NCI-H1048 (cell line): ENCODE measurements at places on chromosomes 3 and 15.

DNA sequence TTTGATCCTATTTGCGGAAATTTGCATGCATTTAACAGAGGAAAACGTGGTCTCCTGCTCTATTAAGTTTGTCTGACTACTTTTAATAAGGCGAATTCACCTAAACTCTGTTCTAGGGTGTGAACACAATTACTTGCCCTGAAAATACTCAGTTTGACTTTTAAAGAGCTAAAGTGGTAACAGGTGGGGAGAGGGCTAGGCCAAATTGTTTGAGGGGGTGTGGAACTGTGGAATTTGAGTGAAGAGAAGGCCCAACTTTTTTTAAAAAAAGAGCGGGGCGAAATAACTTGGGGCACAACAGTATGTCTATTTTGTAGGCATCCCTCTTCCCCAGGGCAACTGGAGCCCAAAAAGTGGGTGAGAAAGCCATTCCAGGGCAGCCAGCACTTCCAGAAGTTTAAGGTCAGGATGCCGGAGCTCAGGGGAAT lies 580 bp upstream of the FXR1 start:
- no peak for DNase-seq

- DNase-seq, result no peak
These were observed 70.1 kb downstream of the HMCES start for GRCh38 chr3:129348734-129349133.

- DNase-seq, result no peak
These were observed 6.4 kb upstream of the MGA start for GRCh38 chr15:41653760-41654159.

DNA sequence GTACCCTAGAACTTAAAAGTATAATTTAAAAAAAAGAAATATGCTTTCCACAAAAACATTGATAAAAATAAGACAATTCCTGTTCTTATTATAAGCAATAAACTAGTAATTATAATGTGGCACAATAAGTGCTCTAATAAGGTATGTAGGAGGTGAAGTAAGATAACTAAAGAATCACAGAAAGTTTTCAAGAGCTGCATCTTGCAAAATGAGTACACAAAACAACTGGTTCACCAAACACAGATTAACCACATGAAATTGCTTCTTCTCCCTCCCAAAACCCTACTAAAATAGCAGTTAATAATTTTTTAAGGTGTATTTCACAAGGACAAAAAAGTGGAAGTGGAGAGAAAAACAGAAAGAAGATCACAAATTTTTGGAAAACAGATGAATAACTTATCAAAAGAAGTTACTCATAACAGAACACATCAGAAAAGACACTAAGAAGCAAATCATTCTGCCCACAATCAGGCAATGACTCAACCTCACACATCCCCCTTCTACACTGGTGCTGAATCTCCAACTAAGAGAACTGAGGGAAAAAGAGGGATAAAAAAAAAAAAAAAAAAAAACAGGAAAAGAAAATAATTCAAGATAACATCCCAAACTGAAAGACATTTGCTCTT lies 64.2 kb downstream of the TBC1D5 start:
- DNase-seq, result no peak

DNA sequence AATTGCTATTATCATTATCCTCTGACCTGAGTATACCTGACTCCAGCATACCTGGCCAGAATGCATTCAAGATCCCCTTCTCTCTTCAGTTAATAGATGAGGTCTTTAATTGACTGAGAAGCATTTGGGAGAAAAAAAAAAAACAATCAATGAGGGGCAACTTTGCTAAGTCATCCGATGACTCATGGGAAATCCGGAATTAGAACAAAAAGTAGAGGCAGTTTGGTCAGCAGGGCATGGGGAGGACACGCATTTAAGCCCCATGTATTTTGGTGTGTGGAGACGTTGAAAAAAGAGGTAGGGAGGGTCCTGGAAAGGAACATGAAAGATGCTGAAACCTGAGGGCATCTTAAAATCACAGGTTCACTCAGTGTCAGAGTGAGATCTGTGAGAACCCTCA lies 256.2 kb downstream of the RORA start:
- no peak for DNase-seq

- no peak for DNase-seq
These were observed 90.6 kb downstream of the ABI3BP start for GRCh38 chr3:100902572-100902971.

DNA sequence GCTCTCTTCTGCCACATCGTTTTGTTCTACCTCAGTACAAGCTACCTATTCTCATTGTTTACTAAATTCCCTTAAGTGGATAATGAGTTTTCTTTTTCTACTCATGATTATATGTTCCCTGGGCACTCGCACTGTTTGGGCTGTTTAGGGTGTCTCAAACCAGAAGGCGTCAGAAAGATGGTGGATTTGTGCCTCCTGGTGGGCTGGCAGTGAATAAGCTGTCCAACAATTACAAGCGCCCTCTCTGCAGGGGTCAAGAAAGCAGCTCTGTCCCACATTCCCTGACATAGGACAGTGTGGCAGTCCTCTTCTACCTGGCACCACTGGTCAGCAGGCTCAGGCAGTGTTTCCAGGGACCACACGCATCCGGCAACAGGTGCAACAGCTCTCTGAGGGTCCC lies 173.4 kb upstream of the PPP2R3A start:
- DNase-seq, result no peak

- DNase-seq, result no peak
These were observed 141.5 kb downstream of the SATB1 start for GRCh38 chr3:18283680-18284079.

GRCh38 chr15:83565553-83566159 lies 88.3 kb upstream of the ADAMTSL3 start:
- DNase-seq, result no peak
